Heart left ventricle (tissue), 16 donors: ENCODE measurements at places on chromosomes 1 and 21.
A peak's percentile ranks its signal among the peaks of the same experiment; 100 is the strongest.

GRCh38 chr1:19414515-19415121 lies 70.7 kb downstream of the CAPZB start:
- DNase-seq, result no peak

GRCh38 chr21:35563885-35564451 lies 496.4 kb downstream of the SETD4 start:
- peak; percentile 83 for DNase-seq

- DNase-seq, result no peak
These were observed 113.2 kb downstream of the NCAM2 start for GRCh38 chr21:21111309-21111920.

- no peak for DNase-seq
These were observed 247.3 kb downstream of the S1PR1 start for GRCh38 chr1:101483982-101484688.

- no peak for DNase-seq
These were observed 3.7 kb downstream of the IBA57 start for GRCh38 chr1:228169345-228169744.

DNA sequence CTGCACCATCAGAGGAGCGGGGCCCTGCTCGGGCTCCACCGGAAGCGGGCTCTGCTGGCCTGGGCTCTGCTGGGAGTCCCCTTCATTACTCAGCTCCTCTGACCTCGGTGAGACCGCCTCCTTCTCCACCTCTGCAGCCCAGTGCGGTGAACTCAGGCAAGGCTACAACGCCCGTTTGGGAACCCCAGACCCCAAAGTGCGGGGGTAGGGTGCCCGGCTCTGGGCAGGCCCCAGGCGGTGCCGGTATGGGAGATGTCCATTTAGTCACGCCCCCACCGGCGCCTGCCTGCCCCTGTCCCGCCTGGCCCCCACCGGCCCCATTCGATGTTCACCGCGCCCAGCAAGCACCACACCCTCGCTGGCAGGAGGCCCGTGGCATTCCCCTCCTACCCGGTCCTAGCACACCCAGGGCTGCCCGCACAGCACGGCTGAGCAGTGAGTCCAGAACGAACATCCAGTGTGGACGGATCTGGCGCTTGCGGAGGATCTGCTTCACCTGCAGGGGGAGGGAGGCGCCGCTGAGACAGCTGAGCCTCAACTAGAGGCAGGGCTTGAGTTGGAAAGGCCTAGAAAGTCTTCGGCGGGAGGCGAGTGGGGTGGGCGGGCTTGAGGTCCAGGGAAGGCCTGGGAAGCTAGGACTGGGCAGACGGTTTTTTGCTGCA lies 10.0 kb downstream of the MAP3K6 start:
- no peak for DNase-seq

- DNase-seq, result no peak
These were observed 59.8 kb upstream of the CASZ1 start for GRCh38 chr1:10856176-10856683.

- no peak for DNase-seq
These were observed 98.6 kb downstream of the ENAH start for GRCh38 chr1:225554216-225554812.

GRCh38 chr1:116954440-116954839 lies 44.7 kb downstream of the PTGFRN start:
- no peak for DNase-seq

DNA sequence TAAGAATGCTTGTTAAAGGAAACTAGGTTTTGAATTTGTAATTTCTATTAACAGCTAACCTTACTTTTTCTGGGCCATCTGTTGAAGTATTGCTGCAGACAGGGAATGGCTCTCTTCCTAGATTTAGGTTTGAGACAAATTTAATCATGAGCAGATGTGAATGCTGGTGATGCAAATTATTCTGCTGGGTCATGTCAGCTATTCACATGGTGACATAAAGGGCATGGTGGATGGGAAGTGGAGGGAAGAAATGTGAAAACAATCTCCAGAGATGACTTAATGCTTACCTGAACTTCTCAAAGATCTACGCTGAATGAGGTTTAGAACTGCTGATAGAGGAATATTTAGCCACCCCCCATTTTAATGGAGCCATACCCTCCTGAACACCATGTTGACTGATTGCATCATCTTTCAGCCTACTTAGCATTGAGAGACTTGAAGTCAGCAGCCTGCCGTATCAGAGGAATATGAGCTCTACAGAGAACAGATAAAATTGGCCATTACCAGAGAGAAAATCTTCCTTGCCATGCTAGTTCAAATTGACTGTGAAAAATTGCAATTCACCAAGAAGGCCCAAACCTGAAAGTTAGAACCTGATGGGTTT lies 138.8 kb downstream of the HHAT start:
- no peak for DNase-seq

DNA sequence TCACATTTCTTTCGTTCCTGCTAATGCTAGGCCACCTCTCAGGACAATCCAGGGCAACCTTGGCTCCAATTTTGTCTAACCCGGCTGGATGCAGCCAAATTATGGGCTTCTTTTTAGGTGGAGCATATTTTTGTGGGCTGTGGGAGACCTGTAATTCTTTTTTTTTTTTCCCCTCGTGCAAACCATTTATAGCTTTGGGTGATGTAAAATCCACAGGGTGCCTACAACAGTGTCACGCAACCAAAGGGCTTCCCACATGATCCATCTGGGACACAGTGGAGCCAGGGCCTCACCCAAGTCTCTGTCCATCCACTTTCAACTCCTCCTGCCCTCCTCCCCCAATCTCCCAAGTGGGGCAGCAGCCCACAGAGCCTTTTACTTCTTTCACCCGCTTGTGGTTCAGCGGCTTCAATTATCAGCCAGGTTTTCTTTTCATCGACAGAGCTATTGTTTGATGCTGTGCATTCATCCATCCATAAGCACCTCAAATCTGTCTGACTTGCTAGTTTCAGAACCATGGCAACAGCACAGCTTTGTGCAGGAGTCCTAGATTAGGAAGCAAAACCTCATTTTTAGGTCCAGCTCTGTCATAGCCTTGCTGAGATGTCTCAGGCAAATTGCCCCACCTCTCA lies 10.0 kb upstream of the OVAAL start:
- no peak for DNase-seq

DNA sequence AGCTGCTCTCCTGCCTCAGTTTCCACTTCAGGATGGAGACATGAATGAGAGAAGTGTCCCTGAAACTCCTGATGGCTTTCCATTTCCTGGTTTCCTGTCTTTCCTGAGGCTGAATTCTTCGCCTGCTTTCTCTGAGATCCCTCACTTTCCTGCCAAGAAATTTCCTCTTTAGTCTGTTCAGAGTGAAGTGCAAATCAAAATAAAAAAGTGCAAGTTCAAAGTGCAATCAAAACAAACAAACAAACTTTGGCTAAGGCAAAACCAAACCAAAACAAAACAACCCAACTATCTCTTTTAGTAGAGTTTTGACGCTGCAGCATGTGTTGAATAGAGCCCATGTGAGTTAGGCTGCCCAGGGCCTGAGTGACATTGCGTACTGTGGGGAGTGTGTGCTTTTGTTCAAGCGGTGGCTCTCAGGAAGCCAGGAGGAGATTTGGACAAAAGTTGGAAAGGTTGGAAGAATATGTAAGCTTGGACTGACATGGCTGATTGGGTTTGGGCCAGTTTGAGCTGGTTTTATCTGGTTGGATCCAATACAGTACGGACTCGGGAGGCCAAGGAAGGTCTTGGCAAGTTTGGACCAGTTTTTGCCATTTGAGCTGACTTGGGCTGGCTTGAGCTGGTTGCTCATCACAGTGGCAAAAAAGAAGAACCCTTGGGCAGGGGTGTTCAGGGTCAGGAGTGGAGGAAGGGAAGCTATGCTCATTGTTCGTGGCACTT lies 61.1 kb upstream of the TINAGL1 start:
- DNase-seq, result no peak

DNA sequence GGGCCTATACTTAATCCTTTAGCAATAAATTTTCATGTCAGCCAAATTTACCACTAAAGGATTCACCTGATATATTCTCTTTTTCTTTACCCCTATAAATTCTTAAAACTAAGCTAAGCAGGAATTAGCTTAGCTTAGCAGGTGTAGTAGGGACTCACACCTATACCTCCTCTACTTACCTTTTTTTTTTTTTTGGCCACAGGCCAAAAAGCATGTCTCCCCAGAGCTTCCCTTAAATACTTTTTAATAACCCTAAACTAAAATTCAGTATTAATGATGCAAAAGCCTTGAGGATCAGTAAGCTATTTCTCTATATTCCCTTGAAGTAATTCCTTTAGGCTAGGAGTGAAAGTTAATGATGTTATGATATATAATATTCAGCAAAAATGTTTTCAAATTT lies 23.2 kb downstream of the PEA15 start:
- no peak for DNase-seq

DNA sequence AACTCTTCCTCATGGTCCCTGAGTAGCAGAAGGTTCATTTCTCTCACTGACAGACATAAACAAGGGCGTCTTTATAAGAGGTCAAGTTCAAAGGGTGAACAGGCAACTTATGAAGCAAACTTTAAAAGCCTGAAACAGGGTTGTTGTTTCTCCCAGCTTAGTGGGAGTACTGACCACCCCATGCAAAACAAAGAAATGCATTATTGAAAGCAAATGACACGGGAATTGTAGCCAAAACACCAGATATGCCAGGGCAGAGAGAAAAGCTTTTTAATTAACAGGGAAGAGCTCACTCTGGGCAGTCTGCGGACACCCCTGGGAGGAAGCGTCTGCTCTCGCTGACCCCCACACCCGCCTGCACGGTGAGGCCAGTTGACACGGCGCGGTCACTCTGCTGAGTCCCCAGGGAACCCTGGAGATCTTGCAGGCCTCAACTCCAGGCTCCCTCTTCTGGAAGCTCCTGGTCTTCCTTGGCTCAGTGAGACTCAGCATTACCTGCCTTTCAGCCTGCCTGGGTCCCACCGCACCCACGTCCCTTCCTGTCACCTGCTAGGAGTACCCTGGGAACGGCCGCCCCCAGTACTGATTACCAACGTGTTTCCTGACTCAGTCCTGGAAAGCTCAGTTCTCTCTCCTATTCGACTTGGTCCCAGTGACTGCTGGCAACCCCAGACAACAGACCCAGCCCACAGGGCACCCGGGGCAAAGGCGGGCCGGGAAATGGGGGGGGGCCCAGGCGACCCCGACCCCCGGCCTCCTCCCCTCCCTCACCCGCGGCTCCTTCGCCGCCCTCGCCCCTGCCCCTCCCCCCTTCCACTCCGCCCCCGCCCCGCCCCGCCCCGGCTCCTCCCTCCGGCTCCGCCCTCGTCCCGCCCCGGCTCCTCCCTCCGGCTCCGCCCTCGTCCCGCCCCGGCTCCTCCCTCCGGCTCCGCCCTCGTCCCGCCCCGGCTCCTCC lies 972 bp downstream of the CFAP410 start:
- DNase-seq, result peak; percentile 80

GRCh38 chr1:11044086-11044848 lies 2.8 kb downstream of the MASP2 start:
- DNase-seq, result no peak

DNA sequence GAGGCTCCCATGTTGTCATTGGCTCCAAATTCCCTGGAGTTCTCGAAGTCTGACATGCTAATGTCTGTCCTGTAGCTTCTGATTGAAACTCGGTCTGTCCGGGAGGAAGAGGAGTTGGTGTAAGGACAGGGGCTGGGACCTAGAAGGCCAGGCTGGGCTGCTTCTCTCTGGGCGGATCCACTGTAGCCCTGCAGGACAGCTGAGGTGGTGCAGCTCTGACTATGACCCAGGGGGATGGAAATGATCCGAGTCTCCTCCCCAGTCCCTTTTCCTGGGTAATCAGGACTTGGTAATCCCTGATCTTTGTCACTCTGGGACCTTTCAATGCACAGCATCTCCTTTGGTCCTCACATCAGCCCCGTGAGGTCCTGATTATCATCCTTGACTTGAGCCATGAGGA lies 10.0 kb upstream of the FCMR start:
- no peak for DNase-seq

- DNase-seq, result peak; percentile 29
These were observed at the start of gene RXRG for GRCh38 chr1:165444897-165445370. Gene RXRG, minus strand, starts transcription at chr1:165445126. Its CDS starts 233 bp downstream, at chr1:165444893.

DNA sequence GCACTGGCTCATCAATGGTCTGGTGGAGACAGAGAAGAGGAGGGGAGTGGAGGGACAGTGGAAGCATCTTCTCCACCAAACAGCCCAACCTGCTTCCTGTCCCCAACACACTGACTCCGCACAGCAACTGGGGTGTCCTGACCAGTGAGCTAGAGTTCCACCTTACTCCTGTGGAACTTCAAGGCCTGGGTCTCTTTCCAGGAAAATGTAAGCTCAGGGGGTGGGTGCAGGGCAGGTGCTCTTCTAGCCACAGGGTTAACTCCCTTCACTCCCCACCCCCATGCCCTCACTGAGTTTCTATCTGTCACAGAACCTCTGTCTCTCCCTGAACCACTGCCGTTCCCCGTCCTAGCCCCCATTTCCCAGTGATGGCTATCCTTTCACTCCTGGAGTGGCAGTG lies 876 bp downstream of the MOB3C start:
- no peak for DNase-seq

- no peak for DNase-seq
These were observed 12.1 kb upstream of the SHCBP1L start for GRCh38 chr1:182965096-182965495.

DNA sequence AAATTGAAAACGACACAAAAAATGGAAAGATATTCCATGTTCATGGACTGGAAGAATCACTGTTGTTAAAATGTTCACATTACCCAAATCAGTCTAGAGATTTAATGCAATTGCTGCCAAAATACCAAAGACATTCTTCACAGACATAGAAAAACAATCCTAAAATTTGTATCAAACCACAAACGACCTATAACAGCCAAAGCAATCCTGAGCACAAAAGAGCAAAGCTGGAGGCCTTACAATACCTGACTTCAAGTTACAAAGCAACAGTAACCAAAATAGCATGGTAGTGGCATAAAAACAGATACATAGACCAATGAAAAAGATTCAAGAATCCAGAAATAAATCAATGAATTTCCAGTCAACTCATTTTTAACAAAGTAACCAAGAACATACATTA lies 1077.3 kb downstream of the KCNT2 start:
- DNase-seq, result no peak

- no peak for DNase-seq
These were observed 2.8 kb upstream of the BACE2 start for GRCh38 chr21:41164981-41165655.

GRCh38 chr1:47675047-47675675 lies 237.3 kb downstream of the FOXD2 start:
- DNase-seq, result no peak

GRCh38 chr1:118931876-118932275 lies 56.3 kb downstream of the TBX15 start:
- no peak for DNase-seq
